ENCODE measurements at places on chromosomes 2 and 18.

GRCh38 chr2:29054430-29054829, 19.9 kb downstream of the PCARE start:
- DNase-seq, result peak; percentile 64

GRCh38 chr18:2515908-2516625, 55.2 kb downstream of the METTL4 start:
- DNase-seq, result peak; percentile 94

- DNase-seq, result no peak
Measured at GRCh38 chr2:169546756-169547155, 26.9 kb downstream of the FASTKD1 start.

DNA sequence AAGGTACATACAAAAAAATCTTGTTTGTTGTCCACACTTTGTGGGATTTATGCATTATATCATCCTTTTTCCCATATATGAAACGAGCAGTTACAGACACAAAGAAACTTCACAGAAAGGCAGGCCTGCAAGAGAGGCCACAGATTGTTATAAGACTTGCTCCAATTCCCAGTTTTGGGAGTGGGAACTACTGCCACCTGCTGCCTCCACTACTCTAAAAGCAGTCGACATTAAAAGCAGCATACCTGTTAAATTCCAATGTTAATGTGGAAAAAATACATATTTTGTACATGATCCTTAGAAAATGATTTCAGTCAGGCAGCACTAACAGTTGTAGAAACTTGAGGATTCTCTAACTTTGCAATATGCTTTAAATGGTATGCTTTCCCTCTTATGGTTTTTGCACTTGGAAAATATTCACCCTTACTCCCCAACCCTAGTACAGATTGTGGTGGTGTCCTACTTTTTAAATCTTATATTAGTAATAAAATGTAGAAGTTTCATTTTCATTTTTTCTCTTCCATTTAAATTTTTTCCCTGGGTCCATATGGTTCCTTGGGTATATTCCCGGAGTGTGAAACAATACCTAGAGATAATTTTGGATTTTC, 37.9 kb downstream of the SLC38A11 start:
- peak; percentile 56 for DNase-seq

DNA sequence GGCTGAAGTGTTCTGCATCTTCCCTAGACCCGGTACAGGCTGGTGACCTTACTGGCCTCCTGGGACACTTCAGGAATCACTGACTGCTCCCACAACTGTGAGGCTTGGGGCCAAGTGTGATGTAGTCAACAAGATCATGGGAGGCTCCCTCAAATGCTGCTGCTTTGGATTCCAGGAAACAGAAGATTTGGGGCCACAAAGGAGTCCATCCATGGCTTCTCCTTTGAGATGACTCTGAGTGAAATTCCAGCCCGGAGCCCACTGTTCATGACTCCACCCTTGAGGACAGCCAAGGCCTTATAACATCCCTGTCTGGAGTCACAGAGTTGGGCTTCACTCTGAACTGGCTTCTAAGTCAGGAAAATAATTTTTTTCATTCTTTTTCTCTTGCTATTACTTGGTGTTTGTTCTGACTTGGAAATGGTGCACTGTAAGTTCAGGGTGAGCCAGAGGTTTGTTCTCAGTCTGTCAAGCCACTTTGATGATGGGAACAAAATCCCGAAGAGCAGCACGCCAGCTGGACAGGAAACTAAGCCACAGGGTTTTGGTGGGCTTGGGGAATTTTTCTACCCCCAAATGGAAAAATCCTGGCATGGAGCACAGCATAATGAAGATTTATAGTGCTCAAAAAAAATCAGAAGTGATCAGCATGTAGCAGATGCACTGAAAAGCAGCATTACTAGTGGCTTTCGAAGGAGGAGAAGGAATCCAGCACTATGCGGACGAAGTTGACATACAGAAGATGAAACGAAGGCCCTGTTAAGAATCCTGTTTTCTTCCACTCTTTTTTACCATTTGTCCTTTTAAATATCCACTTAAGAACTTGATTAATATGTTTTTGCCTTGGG, 98.1 kb upstream of the ZFP36L2 start:
- no peak for DNase-seq

DNA sequence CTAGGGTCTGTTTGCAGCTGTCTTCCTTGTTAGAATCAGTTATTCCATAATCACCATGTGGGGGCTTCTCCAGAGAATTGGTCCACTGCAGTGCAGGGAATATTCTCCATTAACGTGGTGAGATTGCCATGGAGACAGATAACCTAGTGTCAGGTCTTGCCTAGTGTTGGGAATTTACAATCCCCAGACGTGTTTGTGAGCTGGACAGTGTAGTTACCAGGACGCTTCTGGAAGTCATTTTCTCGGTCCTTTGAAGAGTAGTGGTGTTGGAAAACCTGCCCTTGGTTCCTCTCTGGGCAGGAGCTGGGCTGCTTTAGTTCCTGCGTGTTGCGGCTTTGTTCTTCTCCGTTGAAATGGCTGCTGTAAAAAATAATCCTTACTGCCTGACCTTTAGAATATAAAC, 68.8 kb upstream of the LYPD6B start:
- DNase-seq, result no peak

GRCh38 chr2:187081461-187081860, 232.5 kb upstream of the ZSWIM2 start:
- DNase-seq, result no peak

DNA sequence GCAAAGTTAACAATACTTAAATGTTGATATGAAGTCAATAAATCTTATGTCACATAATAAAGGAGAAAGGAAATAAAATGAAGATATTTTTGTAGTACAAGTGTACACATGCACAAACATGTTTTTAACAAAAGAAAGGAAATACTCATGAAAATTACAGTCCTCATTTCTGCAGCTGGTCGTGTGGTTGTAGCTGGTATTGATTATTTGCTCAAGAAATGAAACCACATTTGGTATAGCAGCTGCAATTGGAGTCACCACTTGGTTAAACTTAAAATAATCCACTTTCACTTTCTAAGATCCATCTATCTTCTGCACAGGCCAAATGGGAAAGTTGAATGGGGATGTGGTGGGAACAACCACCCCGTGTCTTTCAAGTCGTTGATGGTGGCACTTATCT, 580.5 kb upstream of the NRXN1 start:
- no peak for DNase-seq

DNA sequence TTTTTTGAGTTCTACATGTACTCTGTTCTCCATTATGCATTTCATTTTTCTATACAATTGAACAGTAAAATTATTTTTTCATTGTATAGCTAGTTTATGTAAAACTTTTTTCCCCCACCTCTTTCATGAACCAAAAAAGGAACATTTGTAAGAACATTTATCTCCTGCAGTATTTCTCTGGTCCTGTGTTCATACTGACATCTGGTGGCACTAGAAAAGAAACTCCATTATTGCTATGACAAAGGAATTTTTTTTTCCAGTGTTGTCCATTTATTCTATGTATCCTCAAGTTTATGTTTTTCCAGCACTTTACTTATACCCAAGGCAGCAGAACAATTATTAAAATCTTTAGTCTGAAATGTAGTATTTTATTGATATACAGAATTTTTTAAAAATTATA, 27.4 kb upstream of the CHAC2 start:
- peak; percentile 32 for DNase-seq

Measured in kidney tubule cell (primary cell).